Stimulated activated CD4-positive, alpha-beta T cell treated with anti-CD3 and anti-CD28 coated beads, TNF-alpha, amount 100 ng/mL, for 4 hours (primary cell): ENCODE measurements at places on chromosomes 5 and 9.

DNA sequence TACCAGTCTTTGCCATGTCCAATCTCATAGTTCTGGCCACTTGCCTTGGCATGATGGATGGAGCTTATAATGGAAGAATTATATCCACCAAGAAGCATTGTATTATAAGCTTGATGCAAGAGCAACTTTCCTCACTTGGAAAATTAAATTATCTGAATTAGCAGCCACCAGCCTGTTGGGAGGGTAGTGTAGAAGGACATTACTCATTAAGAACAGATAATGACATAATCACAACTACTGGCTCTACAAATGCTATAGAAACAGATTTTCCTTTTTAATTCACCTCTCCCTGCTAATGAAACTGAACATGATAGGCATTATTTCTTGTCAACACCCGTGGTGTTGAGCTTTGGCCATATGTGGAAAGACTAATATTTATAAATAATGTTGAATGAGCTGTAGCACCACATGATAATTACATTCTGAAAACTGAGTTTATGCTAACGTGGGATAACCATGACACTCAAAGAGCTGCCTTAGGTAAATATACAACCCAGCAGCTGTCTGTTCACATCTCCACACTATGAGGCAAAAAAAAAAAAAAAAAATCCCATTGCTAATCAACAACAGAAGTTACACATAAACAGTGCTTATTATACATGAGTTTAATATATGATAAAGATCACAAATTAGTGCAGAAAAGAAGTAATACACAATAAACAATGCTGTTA lies 48.1 kb upstream of the NR4A3 start:
- DNase-seq, result no peak

- DNase-seq, result no peak
Observed at GRCh38 chr5:79301046-79301712, 65.2 kb downstream of the JMY start.

DNA sequence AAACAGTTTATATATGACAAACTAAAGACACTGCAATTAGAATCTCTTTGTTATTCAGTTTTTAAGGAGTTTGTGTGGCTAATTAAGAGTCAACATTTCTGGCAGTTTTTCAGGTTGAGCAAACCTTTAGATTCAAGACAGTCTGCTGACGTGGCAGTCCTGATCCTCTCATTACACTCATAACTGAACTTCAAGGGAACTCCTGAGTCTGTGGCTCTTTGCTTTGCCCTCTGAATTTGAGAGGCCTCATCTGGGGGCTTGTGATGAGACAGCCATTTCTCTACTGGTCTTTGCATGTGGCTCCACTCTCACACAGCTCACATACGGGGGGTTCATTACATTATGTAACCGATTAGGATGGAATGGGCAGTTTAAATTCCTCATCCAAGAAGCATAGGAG lies 182.9 kb upstream of the MEF2C start:
- no peak for DNase-seq

DNA sequence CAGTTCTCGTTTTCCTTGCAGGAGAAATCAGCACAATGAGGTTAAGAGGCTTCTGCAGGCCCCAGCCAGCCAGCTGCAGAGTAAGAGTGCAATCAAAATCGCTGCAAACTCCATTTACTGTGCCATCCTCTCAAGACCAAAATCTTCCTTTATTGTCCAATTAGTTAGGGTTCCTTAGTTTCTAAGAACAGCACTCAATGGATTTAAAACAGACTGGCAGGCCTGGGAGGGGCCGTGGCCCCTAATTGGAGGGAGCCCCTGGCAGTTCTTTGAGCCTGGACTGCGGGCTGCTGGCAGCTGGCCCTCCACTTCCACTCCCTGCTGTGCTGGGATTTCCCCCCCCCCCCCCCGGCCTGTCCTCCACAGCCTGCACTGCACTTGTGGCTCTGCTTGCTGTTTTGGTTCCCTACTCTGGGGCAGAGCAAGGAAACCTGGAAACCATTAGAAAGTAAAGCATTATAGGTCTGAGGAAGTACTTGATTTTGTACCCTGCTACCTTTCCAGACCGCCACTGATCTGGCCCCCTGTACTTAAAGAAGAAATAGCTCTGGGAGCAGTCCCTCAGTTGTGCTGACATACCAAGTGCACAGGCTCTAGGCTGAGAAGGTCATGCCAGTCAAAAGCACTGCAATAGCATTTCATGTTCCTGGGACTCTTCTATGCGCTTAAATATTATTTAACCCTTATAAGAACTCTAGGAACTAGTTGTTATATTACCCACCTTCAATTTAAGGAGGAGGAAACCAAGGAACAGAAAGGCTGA lies 129.0 kb downstream of the APBA1 start:
- no peak for DNase-seq

DNA sequence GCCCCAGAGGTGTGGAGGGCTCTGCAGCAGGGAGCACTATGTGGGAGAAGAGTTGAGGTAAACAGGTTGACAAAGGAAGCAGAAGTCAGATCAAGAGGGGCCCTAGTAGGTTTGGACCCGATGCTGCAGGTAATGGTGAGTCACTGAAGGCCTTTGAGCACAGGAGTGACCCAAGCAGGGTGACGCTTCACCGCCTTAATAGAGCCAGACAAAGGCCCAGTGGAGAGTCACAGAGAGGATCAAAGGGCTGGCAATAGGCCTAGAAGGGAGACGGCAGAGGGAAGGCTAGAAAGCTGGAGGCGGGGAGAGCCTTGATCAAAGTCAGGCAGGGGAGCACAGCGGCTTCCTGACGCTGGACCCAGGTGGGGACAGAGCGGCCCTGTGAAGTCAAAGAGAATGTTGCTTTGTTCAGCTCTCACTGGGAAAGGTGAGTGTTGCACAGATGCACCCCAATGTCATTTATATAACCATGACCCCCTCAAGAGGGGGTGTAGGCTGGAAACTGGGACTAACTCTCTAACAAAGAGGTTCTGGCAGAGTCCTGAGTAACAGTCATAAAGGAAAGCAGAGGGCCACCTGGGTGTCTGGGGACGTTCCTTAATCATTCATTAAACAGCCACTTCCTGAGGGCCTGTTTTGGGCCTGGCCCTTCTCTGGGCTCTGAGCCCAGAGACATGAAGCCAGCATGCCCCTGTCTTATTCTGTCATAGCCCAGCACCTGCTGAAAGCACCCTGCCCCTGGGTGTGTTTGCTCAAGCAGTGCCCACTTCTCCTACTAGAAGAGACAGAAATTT lies 9.8 kb upstream of the CPLX2 start:
- DNase-seq, result no peak

DNA sequence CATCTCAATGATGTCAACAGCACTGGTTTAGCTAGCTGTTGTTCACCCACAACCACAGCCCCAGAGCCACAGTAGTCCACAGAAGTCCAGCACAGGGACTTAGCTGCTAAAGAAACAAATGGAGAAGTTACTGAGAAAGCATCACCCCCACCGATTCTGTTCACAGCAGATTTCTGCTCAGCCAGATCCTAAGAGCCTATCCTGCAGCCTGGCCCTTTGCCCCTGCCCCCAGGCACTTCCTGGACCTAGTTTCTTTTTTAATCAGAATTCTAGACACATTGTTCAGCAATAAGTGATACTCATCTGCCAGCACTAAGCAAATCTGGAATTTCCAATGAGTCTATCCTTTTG lies 7.4 kb downstream of the B4GALT1 start:
- peak; percentile 36 for DNase-seq

- DNase-seq, result no peak
Observed at GRCh38 chr5:107372723-107373450, 297.9 kb downstream of the EFNA5 start.

- DNase-seq, result no peak
Observed at GRCh38 chr5:173581408-173582215, 34.8 kb downstream of the BOD1 start.

DNA sequence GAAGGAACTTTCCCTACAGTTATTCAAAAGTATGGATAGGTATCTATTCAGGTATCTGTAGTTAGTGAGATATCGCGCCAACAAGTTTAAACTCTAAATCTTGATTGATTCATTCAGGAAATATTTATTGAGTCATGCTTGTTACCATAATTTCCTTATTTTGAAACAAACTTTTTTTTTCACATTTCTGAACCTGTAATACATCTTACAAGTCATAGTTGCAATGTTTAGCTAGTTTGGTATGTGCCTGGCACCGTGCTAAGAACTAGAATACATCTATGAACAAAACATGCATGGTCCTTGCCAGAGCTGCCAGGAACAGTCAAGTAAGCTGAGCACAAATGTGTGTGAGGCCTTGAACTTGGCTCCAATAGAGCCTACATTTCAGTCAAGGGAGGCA lies 226.4 kb downstream of the PCSK5 start:
- DNase-seq, result no peak

- no peak for DNase-seq
Observed at GRCh38 chr5:76475936-76476335, 72.9 kb downstream of the IQGAP2 start.

DNA sequence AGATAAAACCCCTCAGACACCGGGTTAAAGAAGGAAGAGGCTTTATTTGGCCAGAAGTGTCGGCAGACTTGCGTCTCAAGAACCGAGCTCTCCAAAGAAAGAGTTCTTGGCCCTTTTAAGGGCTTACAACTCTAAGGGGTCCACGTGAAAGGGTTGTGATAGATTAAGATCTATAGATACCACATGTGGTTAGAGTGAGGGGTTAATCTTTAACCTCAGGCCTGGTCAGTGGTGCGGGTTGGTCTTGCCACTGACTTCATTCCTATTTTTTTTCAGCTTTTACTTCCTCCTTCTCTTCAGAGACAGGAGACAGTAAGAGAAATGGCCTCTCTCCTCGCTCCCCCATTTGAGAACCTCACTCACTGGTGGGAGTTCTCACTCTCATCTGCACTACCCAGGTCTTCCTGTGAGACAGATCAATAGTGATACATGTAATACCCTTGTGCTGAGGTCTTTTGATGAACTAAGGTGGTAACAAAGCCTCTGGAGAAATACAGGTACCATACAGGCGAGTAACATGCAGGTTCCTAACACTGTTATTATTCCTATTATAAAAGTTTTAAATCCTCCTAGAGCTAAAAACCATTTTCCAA lies 52.4 kb upstream of the COX7C start:
- DNase-seq, result no peak

DNA sequence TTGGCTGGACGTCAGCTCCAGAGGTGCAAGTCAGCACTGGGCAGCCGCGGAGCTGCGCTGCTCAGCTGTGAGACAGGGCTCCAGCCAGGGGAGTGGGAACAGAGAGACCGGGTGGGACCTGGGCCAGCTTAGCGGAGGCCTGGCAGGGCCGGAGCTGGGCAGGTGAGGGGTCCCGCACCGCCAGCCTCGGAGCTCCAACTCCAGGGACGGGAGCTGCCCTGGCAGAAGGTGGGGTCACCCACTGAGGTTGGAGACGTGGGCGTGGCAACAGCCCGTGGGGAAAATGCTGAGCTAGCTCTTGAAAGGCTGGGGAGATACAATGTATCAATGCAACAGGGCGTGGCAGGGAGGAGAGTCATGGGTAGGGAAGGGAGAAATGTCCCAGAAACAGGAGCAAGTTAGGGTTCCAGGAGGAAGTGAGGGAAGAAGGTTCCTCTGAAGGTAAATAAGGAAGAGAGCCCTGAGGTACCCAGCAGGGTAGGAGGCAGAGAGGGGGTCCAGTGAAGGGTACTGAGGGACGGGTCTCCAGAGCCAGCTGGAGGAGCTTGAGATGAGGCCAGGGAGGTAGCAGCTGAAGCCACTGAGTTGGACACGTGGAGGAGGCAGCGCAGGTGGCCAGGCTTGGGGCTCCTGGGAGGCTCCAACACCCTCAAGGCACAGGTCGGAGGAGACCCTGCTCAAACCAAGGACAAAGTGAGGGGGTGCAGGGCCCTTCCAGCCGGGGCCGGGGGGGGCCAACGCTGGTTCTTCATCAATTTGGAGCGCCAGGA lies 736 bp upstream of the NKD2 start:
- no peak for DNase-seq

DNA sequence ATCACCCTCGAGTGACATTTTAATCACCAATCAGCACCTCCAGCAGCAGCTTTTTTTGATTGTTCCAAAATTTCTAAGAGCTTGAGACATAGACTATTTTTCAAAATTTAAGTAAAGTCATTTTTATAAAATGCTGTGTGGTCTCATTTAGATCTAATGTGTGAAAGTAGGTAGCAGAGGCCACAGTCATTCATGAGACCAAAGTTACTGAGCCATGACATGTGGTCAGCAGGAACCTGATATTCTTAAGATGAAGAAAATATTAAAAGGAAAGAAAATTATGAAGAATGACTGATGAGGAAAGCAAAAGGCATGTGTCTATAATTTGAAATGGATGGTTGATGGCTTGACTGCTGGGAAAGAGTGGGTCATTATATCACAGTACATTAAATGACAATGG lies 7.2 kb downstream of the FREM1 start:
- DNase-seq, result no peak

- DNase-seq, result no peak
Observed at GRCh38 chr9:68585034-68585761, 44.5 kb upstream of the TMEM252 start.
